M059J (cell line): ENCODE measurements at places on chromosomes 7 and 10. TPM values are rescaled to one million over a fixed set of nuclear protein-coding genes. Genes with fewer than 3 reads are reported as not detected.

INHBA gene
- total RNA-seq: 2.1 and 5.2 TPM in 2 replicates

ABCB1 gene
- total RNA-seq: 5.3 and 5.6 TPM in 2 replicates

STYXL1 gene
- 69.8 and 77.7 TPM in 2 replicates for total RNA-seq

HBP1 gene
- 61.5 and 73.1 TPM in 2 replicates for total RNA-seq

CCDC71L gene
- 202 and 220 TPM in 2 replicates for total RNA-seq

PRPS1L1 gene
- not detected in 2 replicates for total RNA-seq

TMEM270 gene
- 0.17 and 0.32 TPM in 2 replicates for total RNA-seq

ADAM22 gene
- total RNA-seq: 0.74 and 1.4 TPM in 2 replicates

POT1 gene
- total RNA-seq: 28.7 and 37.6 TPM in 2 replicates

ARHGAP22 gene
- 11.5 and 18.9 TPM in 2 replicates for total RNA-seq

RADIL gene
- not detected in 2 replicates for total RNA-seq

SLC16A12 gene
- total RNA-seq: 0.32 and 1.0 TPM in 2 replicates

SPDYE18 gene
- total RNA-seq: 0.10 TPM in 1 of 2 replicates, not detected in the other

METTL27 gene
- 1.7 and 1.9 TPM in 2 replicates for total RNA-seq

FAM25A gene
- total RNA-seq: not detected in 2 replicates

PDK4 gene
- 0.30 and 1.1 TPM in 2 replicates for total RNA-seq

SLC26A3 gene
- not detected in 2 replicates for total RNA-seq

CHAT gene
- total RNA-seq: not detected in 2 replicates

GRCh38 chr10:83469728-83470331 is 669.5 kb upstream of the GHITM start:
- DNase-seq: no peak

- DNase-seq: peak; percentile 41
Measured at GRCh38 chr10:4069491-4069890, 284.5 kb upstream of the KLF6 start.

- DNase-seq: peak; percentile 7
Measured at GRCh38 chr7:14196555-14196954, 207.1 kb upstream of the ETV1 start.

GRCh38 chr7:191981-192649 is at the start of gene FAM20C:
TSS of gene FAM20C (plus strand) at chr7:192571. CDS start at chr7:193200, 629 bp downstream.
- DNase-seq: peak; percentile 89

GRCh38 chr10:69160809-69161241 is 19.2 kb upstream of the SUPV3L1 start:
- DNase-seq: peak; percentile 79

- DNase-seq: no peak
Measured at GRCh38 chr10:98366062-98366530, 48.9 kb downstream of the PYROXD2 start.

DNA sequence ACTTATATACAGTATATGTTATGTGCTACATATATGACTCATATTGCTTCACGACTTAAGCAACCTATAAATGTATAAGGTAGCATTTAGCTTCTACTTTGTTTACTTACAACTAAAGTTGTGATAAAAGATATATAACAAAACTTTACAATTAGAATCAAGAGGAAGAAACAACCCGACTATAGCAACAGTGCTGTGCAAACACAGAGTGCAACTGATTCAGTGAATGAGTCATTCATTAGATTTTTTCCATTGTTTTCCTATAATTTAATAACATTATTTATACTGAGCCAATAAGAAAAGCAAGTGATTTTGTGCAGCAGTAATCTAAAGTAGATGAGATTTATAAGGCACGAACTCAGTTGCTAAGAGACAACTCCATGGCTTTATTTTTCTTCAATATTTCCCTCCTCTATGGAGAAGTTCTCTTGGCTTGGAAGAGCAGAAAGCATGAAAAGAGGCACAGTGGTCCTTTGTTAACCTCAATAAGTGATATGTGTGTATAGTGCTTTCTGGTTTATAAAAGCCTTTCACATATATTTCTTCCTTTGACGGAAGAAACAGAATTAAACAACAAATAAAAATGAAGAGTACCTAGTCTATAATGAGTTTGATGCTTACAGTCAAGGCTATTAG is 19.8 kb downstream of the CEP41 start:
- no peak for DNase-seq

GRCh38 chr10:123903621-123904020 is 12.0 kb upstream of the CPXM2 start:
- DNase-seq: no peak

DNA sequence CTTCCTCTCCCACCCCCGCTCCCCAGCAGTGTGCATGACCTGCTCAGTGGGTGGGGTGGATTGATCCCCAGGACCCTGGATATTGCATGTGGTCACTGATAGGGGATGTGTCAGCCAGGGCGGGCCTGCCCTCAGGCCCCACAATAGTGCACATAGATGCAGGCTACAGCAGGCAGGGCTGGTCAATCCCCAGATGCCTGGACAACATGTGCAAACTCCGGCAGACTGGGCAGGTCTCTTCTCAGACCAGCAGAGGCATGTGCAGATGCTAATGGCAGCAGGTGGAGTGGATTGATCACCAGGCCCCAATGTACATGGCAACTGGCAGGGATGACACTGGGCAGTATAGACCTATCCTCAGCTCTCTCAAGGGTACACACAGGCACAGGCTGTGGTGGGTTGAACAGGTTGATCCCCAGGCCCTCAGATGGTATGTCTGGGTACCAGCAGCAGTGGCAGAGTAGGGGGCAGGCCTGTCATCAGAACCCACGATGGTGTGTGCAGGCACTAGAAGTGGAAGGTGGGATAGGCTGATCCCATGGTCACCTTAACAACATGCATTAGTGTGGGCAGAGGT is 98.6 kb downstream of the LANCL2 start:
- no peak for DNase-seq

DNA sequence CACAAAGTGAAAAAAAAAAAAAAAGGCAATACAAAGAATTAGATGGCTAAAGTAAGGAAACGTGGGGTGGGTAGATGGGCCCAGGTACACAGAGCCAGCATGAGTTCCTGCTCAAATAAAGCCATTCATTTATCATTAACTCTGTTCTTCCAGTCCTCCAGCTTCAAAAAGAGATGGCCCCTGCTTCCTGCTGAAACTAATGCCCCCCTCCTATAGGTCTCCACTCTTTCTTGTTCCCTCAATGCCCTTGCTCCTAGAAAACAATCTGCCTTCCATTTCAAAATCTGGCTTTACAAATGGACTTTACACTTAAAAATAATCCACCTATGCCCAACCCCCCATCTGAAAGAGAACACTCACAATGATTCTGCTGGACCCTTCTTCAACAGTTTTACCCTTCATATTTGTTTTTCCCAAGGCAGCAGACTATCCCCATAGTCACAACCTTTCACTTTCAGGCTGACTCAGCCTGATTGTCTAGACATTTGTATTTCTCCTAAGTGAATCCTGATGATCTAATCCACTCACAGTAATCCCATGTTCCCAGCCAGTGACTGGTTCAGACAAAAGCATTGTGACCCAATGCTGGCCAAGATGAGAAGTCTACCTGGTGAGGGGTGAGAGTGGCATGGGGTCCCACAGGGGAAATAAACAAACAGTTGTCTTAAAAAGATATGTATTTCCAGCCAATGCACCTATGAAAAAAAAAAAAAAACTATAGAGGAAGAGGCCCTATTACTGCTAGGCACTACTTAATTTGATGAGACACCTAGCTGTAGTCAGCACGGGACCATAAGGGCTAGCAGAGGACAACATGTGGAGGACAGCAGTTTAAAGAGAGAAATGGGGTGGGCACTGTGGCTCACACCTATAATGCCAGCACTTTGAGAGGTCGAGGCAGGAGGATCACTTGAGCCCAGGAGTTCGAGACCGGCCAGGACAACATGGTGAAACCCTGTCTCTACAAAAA is 74.6 kb upstream of the GRID1 start:
- peak; percentile 67 for DNase-seq

DNA sequence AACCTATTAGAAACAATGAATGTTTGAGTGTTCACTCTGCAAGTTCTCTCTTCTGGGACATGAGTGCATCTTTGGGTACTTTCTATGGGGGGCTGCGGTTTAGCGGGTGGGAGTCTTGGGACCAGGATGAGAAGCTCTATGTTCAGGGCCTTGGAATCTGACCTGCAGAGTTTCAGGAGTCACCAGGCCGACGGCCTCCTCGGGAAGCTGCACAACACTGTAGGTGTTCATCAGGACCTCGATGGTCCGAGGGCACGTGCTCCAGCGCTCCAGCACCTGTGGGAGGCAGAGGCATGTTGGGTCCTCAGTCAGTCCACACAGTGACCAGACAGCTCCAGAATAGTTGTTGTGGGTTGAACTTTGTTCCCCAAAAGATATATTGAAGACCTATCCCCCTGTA is 8.9 kb upstream of the GBX1 start:
- no peak for DNase-seq

DNA sequence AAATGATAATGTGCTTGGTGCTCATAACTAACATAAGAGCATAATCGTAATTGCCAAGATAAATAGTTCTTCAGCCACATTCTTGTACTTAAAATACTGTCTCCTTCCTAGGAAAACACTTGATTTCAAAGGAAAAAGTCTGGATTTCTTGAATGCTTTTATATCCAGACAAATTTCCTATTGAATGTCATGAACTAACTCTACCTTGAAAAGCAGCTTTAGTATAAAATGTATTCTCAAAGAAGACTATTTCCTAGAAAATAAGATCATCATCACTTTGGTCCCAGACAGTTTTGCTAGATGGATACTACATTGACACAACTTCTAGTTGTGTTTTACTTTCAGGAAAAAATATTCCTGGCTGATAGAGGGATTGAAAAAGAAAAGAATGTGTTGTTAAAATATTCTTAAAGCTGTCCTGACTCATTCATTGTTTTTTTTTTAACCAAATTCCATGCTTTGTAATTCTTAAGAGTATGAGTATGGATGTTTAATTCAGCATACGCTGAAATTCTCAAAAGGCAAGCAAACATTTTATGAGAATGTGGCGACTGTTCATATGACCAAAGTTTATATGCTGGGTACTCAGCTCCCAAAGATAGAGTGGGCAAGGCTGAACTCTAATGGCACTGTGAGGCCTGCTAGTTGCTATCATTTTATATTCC is 106.1 kb downstream of the PPP1R3A start:
- DNase-seq: peak; percentile 21

- no peak for DNase-seq
Measured at GRCh38 chr10:60041489-60042133, 135.3 kb upstream of the CCDC6 start.

DNA sequence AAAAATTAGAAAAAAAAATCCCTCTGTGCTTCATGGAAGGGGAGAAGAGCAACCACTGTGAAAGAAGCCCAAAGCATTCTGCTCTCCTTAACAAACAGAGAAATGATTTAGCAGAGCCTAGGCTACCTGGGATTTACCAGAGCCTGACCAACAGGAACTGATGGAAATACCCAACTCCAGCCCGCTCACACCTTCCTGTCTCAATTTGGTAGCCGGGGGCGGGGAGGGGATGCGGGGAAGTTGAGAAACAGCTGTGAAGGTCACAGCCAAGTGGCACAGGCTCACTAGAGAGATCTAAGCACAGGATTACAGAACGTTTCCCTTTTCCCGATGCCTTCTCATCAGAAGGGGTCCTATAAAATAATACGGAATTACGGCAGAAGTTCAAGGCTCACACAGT is 17.6 kb downstream of the RSU1 start:
- DNase-seq: no peak

GRCh38 chr7:44761207-44762161 is 12.8 kb downstream of the ZMIZ2 start:
- DNase-seq: no peak

- DNase-seq: no peak
Measured at GRCh38 chr7:66330961-66331360, 125.8 kb downstream of the TPST1 start.

- DNase-seq: peak; percentile 44
Measured at GRCh38 chr10:108427146-108427545, 1262.6 kb upstream of the SORCS1 start.

- no peak for DNase-seq
Measured at GRCh38 chr7:115775981-115776380, 254.6 kb downstream of the TFEC start.

- no peak for DNase-seq
Measured at GRCh38 chr7:148711191-148712102, 12.7 kb downstream of the CUL1 start.

DNA sequence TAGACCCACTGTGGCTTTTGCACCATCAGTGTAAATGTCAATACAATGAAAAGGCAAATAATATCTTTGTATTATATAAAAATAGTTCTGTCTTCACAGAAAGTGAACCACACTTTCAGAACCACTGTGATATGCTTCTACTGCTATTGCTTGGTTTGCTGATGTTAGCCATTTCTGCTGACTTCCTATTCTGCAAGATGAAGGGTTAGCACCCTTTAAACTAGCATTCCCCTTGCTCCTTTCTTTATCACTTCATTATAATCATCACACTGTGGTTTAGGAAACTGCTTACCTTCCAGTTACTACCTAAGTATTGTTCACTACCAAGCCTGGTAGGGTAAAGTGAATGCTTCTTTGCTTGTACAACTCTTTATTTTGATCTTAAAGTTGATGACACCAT is 29.2 kb downstream of the MYPN start:
- DNase-seq: no peak

- DNase-seq: peak; percentile 46
Measured at GRCh38 chr7:20647908-20648776, 32.7 kb downstream of the ABCB5 start.

DNA sequence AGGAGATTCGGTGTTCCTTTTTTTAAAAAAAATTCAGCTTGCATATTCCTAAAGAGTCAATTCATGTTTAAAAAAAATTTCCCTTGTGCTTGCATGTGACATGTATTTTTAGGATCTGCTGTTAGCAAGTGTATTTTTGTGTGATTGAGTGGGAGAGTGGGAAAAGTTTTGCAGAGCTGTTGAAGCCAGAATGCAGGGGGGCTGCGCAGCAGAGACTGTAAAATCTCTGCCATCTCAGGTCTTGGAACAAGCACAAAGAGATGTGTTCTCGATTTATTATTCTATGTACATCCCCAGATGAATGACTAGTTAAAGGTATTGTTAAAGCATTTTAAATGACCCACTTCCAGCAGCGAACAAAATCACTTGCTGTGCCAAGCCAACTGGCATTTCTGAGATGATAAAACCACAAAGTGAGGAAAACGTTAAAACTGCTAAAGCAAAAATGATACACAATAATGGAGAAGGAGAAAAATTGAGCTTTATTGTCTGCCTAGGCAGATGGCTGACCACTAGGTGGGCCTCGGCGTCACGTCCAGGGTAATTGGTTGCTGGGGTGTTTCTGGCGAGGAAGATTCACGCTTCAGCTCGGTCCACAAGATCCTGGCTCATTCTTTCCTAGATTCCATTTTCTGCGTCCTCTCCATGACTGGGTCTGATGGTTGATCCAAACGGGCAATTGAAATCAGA is 67.0 kb upstream of the ATRNL1 start:
- no peak for DNase-seq

DNA sequence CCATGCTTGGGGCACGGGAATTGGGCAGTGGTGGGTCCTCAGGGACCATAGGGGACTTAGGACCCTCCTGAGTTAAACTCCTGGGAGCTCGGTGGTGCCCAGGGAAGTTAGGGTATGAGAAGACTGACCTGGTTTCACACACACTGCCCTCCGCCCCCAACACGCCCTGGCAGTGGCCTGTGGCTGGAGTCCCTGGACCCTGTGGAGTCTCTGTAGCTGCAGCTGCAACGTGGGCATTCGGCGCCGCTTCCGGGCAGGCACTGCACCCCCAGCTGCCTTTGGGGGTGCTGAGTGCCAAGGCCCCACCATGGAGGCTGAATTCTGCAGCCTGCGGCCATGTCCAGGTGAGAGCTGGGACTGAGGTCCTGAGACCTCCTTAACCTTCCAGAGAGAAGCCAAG is 29.9 kb upstream of the ZNF862 start:
- DNase-seq: no peak

- DNase-seq: no peak
Measured at GRCh38 chr10:43071865-43072650, 4.8 kb upstream of the RET start.
